Iris pigment epithelial cell (primary cell): ENCODE measurements at places on chromosomes 16 and 17.

GRCh38 chr16:83356986-83357385, 450.8 kb upstream of the HSBP1 start:
- no peak for DNase-seq

- no peak for DNase-seq
Measured at GRCh38 chr16:48542966-48543365, 67.0 kb downstream of the N4BP1 start.

DNA sequence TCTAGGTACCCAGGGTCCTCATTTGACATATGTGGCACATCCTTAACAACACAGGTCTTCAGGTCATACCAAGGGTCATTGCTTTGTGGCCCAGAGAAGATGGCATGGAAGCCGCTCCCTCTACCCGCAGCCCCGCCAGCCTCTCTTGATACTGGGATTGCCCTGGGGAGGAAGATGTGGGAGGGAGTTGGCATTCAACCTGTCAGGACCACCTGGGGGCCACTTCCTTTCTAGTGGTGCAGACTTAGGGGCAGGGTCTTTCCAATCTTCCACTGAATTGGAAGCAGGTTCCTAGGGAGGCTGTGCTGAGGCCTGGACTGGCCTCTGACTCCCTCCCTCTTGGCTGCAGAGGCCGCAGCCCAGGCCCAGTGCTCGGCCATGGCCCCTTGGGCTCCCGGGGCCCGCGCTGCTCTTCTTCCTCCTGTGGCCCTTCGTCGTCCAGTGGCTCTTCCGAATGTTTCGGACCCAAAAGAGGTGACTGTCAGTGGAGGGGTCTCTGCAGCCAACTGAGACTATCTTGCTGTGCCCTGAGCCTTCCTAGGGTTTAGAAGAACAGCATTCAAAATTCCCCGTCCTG, 5.1 kb upstream of the HEXIM1 start:
- DNase-seq = no peak

- no peak for DNase-seq
Measured at GRCh38 chr17:48553190-48553547, 8.3 kb upstream of the HOXB2 start.
